ENCODE measurements at places on chromosomes 1 and 21.

- no peak for DNase-seq
These were observed 145.4 kb downstream of the PTGER3 start for GRCh38 chr1:70902211-70902610.

- DNase-seq: no peak
These were observed 46.9 kb downstream of the HLX start for GRCh38 chr1:220926146-220926545.

DNA sequence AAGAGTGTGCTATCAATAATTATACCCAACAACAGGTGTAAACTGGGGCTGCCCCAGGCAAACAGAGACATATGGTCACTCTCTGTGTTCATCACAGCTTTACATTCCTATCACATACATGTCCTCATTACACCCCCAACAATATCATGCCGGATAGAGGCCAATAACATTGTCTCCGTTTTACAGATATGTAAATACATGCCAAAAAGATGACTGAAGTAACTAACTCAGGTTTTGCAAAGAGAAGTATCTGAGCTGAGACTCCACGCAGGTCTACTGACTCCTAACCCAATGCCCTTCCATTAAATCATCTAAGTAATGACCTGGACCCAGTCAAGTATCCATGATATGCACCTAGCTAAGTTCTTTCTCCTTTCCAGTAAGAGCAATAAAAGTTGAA, 55.0 kb downstream of the JAK1 start:
- DNase-seq: no peak

DNA sequence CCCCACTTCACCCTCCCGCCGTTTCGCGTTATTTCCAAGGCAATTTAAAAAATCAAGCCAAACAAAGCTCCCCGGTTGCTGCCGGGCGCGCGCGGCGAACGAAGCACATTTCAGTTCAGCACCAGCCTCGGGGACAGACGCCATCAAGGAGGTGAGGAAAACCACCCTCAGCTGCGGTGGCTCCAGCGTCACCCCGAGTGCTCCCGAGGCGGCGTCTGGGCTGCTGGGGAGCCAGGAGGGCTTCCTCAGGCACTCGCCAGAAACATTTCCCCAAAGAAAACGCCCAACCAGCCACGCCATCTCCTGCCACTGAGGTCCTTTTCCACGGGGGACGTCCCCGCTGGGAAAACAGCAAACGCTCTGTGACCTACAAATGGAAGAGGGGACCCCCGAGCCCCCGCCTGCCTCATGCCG, 623 bp downstream of the GNG4 start:
- DNase-seq: no peak

DNA sequence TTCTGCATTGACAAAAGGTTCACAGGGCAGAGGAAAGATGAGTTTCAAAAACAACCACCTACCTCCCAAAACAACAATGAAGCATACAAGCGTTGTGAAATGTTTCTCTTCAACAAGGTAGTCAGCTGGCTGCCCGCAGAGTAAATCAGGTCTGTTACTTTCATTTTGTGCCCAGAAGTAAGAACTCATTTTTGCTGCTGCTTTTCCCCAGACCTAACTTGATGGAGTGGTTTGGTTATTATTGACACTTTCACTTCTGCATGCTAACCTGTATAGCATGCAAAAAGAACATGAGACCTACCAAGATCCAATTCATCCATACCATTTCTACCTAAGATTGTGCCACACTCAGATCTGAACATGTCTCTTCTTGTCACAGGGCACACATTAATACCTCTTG, 1.3 kb downstream of the SLC9C2 start:
- no peak for DNase-seq

GRCh38 chr21:44899768-44900558, 20.7 kb downstream of the ITGB2 start:
- no peak for DNase-seq

DNA sequence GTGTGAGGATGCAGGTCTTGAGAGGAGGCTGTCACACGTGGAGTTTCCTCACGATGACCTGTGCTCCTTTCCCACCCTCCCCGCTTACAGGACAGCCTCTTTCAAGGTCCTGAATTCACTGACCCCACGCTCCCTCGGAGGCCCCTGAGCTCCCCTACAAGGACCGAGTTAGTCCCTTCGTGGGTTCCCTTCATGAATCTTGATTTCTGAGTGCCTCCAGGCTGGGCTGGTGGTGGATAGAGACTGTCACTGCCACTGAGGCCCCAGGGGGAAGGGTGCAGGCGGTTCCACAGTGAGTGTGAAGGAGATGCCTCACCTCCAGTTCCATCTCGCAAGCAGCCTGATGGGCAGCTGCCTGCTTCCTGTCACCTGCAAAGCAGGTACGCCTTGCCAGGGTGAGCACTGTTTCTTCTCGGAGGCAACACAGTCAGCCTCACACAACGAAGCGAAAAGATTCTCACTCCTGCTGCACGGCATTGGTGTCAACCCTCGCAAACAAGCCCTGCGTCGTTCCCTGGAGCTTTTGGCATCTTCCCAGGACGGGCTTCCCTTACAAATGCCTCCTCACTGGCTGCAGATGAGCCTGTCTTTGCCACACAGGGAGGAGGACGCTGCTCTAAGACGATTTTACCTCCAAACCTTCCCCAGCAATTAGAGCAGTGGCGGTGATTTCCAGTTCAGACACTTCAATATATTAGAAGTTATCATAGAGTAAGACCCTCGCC, 26.7 kb upstream of the PCP4 start:
- DNase-seq: no peak

GRCh38 chr1:167474191-167474641, 44.1 kb downstream of the CD247 start:
- no peak for DNase-seq

DNA sequence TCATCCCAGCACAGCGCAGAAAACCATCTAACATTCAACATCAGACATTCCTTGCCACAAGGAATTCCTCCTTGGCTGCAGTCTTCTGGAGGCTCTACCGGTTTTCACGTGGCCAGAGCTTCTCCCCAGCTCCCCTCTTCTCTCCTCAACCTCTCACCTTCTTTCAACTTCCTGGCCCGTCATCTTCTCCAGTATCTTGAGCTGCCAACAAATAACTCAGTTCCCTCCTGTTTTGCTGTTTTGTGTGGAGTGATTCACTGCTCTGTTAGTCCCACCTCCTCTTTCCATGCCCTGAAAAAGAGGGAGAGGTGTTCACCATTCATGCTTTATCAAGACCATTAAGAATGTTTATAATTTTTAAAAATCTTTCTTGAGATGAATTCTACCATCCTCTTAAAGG, 32.6 kb downstream of the PIGM start:
- no peak for DNase-seq

- no peak for DNase-seq
These were observed 11.2 kb downstream of the EPHX4 start for GRCh38 chr1:92040971-92041370.

- peak; percentile 13 for DNase-seq
These were observed 17.8 kb upstream of the MYCL start for GRCh38 chr1:39919545-39919944.

DNA sequence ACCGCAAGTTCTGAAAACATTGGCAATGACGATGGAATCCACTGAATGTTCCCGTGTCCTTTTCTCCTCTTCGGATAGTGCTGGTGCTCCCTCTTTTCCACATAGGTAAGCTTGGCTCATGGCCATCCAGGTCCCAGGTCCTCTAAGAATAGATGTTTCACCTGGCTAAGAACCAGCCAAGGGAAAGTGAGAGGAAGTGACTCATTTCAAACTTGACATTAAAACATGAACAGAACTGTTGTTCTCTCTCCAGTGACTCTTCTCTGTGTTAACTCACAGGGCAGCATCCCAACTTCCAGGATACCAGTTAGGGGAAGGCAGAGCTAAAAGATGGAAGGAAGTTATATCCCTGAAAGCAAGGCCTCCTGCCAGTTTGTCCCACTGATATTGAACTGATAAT, 493.8 kb upstream of the CHRM3 start:
- no peak for DNase-seq

DNA sequence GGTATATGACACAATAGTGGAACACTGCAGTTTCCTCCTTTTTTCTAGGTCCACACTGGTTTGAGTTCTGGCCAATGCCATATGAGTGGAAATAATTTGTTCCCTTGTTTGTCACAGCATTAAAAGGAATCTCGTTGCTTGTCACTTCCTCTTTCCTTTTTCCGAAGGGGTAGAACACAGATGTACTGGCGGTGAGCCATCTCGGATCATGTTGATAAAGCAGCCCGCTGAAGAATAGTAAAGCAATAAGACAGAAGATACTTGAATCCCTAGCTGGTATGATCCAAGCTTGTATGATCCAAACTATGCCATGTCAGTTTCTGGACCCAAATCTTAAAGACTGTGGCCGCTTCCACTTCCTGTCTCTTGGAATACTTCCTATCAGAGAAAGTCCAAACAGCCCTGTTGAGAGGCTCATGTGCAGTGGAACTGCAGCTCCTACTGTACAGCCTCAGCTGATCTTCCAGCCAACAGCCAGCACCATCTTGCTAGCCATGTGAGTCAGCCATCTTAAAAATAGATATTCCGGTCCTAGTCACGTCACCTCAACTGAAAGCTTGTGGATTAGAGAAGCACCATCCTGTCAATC, 40.3 kb downstream of the CFHR5 start:
- DNase-seq: no peak
